NCI-H187 (cell line): ENCODE measurements at places on chromosomes 12 and 14.

GRCh38 chr14:39157491-39157890, 12.6 kb downstream of the TRAPPC6B start:
- no peak for DNase-seq

- DNase-seq, result no peak
These were observed 24.6 kb downstream of the EXOC5 start for GRCh38 chr14:57244106-57244505.

- DNase-seq, result no peak
These were observed at the start of gene PLBD1 for GRCh38 chr12:14567351-14568162. Gene PLBD1, minus strand, starts transcription at chr12:14567883. Its CDS starts 187 bp downstream, at chr12:14567696.

DNA sequence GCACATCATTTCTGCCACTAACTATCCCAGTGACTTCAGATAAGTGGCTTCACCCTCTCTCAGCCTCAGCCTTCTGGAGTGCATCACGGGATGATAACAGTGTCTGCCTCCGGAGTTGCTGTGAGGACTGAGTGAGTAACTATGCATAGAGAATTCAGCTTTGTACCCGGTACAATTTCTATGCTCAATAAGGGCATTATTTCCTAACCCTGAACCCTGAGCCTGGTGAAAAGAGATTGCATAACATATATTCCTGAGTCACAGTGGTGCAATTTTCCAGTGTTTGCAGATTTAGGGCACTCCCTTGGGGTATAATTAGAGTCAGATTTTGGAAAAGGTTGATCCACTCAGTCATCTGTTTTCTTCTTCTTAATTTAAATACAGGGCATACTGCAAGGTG, 181.1 kb downstream of the PTPN11 start:
- DNase-seq, result no peak

GRCh38 chr12:118625050-118625675, 248.8 kb downstream of the SUDS3 start:
- DNase-seq, result no peak

DNA sequence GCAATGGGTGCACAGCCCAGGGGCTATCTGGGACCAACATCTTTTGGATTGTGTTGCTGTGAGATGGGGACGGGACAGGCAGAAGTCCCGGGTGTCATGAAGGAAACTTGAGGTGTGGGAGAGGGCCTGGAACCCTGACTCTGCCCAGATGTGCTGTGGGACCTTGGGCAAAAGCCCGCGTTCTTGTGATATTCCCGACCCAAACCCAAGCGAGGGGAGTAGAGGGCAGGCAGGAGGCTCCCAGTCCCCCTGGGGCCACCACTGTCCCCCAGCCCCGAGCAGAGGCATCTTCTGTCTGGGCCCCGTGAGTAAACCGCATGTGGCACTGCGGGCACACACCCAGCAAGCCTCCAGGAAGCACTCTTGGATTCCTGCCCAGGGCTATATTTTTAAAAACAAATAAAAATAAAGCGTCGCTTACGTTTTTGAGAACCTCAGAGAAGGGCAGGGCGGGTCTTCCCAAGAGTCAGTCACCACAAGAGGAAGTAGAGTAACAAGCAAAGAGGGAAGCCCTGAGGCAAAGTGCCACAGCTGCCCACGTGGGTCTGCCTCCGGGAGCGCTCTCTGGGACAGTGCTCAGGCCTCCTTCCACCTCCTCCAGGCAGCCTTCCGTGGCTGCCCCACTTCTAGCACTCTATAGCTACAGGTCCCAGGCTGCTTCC, 39.5 kb downstream of the BEGAIN start:
- no peak for DNase-seq

GRCh38 chr14:52026901-52027300, 37.6 kb downstream of the RTRAF start:
- no peak for DNase-seq

DNA sequence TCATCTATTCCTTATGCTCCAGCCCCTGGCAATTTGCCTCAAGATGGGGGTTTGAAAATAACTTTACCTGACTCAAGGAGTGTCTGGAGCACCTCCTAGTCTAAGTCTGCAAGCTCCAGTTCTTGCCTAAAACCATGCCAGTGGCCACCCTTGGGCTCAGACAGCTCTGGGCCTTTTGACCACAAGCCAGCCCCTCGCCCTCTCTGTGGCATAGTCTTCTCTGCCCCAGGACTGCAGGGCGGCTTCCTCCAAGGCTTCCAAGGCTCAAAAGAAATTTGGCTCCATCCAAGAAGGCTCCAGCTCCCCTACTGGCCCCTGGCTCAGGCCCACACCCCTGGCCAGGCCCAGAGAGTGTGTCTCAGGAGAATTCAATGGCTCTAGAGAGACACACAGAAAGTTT, 14.8 kb downstream of the ACVRL1 start:
- no peak for DNase-seq

DNA sequence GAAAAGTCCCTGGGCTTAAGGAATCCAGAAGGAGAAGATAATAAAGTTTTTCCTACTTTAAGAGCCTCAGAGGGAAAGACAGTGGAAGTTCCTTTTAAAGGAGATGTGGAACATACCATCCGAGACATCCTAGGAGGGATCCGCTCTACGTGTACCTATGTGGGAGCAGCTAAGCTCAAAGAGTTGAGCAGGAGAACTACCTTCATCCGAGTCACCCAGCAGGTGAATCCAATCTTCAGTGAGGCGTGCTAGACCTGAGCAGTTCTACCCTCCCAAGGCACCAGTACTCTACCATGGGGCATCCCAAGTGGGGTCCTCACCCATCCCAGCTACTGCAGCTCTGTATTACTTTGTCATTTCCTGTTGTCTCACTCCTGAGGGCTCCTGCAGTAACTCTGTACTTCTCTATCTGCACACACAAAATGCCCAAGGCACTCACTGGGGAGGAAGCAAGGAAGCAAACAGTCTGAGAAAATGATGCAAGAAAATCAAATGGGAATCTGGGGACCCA, 3.8 kb downstream of the TINF2 start:
- DNase-seq, result no peak
